ENCODE measurements at places on chromosomes 5 and 9. TPM values are rescaled to one million over a fixed set of nuclear protein-coding genes. Genes with fewer than 3 reads are reported as not detected.

PTPA gene
- 97.7 TPM for total RNA-seq

GRCh38 chr9:134653259-134654009, 11.8 kb downstream of the COL5A1 start:
- no peaks in the 10 kb centered on the region for H3K27me3 ChIP-seq
- H3K27ac ChIP-seq = no peak overlapping the region
- no peak overlapping the region for H3K4me3 ChIP-seq
- peaks cover 6% of the 10 kb centered on the region for H3K4me1 ChIP-seq
- H3K36me3 ChIP-seq = no peaks in the 10 kb centered on the region

CDHR2 gene
- 1.6 TPM for total RNA-seq

DNA sequence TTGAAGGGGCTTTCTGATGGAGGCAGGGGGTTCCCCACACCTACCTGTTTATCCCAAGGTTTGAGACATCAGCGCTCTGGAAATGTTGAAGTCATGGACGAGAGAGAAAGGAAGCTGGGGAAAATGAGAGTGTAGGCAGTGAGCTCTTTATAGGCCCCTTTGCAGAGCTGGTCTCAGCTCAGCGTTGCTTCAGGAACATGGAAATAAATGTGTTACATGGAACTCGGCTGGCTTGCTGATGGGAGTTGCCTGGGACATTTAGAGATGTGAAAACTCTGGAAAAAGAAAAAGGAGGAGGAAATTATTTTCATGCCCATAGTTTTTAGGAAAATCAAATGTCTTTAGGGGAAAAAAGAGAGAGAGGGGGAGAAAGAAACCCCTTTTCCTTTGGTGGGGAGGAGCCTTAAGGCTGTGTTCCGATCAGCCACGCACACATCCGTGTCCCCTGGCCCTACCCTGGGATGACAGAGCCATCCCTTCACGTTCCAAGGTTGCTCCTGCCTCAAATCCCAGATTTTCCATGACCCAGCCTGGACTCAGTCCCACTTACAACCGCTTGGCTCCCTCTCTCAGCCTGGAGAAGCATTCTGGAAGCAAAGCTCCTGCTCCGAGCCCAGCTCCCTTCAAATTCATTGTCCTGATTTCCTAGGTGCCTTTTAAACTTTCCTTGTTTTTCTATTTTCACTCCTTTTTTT, 78.3 kb downstream of the COL27A1 start:
- no peaks in the 10 kb centered on the region for H3K36me3 ChIP-seq
- H3K27ac ChIP-seq = no peak overlapping the region
- DNase-seq = no peak
- H3K4me3 ChIP-seq = no peak overlapping the region
- no peaks in the 10 kb centered on the region for H3K27me3 ChIP-seq

DNA sequence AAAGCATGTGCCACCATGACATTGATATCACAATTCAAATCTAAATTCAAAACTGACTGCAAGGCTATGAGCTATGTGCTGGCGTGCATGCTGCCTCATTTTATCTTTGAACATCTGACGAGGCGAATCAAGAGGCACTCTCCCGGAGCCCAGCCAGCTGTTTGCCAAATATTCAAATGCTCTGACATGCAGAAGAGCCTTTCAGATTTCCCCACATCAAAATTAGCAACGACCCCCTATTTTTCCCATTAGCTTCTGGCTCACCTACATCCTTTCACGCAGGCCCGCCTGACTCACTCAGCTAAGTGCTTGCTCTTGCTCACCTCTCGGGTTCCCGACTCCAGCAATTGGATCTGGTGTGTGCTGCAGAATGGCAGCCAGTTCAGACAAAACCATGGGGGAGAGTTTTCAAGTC, 159.0 kb downstream of the NR2F1-AS1 start:
- H3K4me3 ChIP-seq = no peak overlapping the region
- peaks cover 3% of the 10 kb centered on the region for H3K27me3 ChIP-seq
- no peaks in the 10 kb centered on the region for H3K36me3 ChIP-seq
- no peak overlapping the region for H3K27ac ChIP-seq

GRCh38 chr5:77483682-77484081, 8.4 kb downstream of the WDR41 start:
- no peak overlapping the region for H3K4me3 ChIP-seq
- peaks cover 39% of the 10 kb centered on the region for H3K36me3 ChIP-seq
- no peak overlapping the region for H3K27ac ChIP-seq
- no peaks in the 10 kb centered on the region for H3K27me3 ChIP-seq
- H3K4me1 ChIP-seq = no peaks in the 10 kb centered on the region
- no peak for DNase-seq

GRCh38 chr9:126439402-126439765, 112.8 kb downstream of the MVB12B start:
- peaks cover 7% of the 10 kb centered on the region for H3K4me1 ChIP-seq
- peaks cover 9% of the 10 kb centered on the region for H3K27me3 ChIP-seq
- H3K27ac ChIP-seq = no peak overlapping the region
- H3K4me3 ChIP-seq = no peak overlapping the region

DNA sequence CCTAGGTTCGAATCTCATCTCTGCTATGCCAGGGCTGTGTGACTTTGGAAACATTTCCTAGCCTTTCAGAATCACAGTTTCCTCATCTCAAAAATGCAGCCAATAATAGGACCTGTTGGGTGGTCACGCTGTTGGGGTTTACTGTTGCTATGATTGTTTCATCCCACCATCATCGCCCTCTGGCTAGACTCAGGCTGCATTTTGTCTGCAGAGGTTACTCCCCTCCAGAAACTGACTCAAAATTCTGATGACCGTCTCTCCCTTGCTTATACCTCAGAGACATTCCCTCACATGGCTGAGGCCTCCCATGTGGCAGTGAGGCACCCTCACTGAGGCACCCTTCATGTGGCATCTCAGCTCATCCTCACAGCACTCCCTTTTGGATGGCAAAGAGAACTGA, 61.6 kb downstream of the COL27A1 start:
- H3K4me3 ChIP-seq = no peak overlapping the region
- no peak overlapping the region for H3K27ac ChIP-seq
- no peaks in the 10 kb centered on the region for H3K4me1 ChIP-seq
- no peak for DNase-seq
- no peaks in the 10 kb centered on the region for H3K36me3 ChIP-seq

- no peaks in the 10 kb centered on the region for H3K4me1 ChIP-seq
- no peaks in the 10 kb centered on the region for H3K27me3 ChIP-seq
- H3K36me3 ChIP-seq = no peaks in the 10 kb centered on the region
- H3K27ac ChIP-seq = no peak overlapping the region
- no peak for DNase-seq
- H3K4me3 ChIP-seq = no peak overlapping the region
Observed at GRCh38 chr5:121667292-121667691, 184.4 kb upstream of the FTMT start.

- H3K36me3 ChIP-seq = no peaks in the 10 kb centered on the region
- peaks cover 13% of the 10 kb centered on the region for H3K27me3 ChIP-seq
- H3K27ac ChIP-seq = no peak overlapping the region
- H3K4me1 ChIP-seq = peaks cover 3% of the 10 kb centered on the region
- DNase-seq = no peak
Observed at GRCh38 chr5:141714542-141715310, 32.7 kb upstream of the ARAP3 start.

- peaks cover 2% of the 10 kb centered on the region for H3K27me3 ChIP-seq
- peaks cover 42% of the 10 kb centered on the region for H3K4me1 ChIP-seq
- H3K4me3 ChIP-seq = no peak overlapping the region
- peaks cover 63% of the 10 kb centered on the region for H3K36me3 ChIP-seq
Observed at GRCh38 chr5:172224996-172225395, 31.0 kb downstream of the EFCAB9 start.

PDZD2 gene
- not detected for total RNA-seq

DMRT2 gene
- total RNA-seq = 3.3 TPM

- no peaks in the 10 kb centered on the region for H3K27me3 ChIP-seq
- peaks cover 70% of the 10 kb centered on the region for H3K36me3 ChIP-seq
- H3K27ac ChIP-seq = no peak overlapping the region
- no peak for DNase-seq
Observed at GRCh38 chr5:79621056-79621455, 8.8 kb downstream of the TENT2 start.

GRCh38 chr5:167295681-167296005, 995.8 kb upstream of the WWC1 start:
- H3K4me1 ChIP-seq = no peaks in the 10 kb centered on the region
- DNase-seq = no peak
- H3K36me3 ChIP-seq = no peaks in the 10 kb centered on the region
- H3K4me3 ChIP-seq = no peak overlapping the region

CDKN2A gene
- 23.2 TPM for total RNA-seq

DNA sequence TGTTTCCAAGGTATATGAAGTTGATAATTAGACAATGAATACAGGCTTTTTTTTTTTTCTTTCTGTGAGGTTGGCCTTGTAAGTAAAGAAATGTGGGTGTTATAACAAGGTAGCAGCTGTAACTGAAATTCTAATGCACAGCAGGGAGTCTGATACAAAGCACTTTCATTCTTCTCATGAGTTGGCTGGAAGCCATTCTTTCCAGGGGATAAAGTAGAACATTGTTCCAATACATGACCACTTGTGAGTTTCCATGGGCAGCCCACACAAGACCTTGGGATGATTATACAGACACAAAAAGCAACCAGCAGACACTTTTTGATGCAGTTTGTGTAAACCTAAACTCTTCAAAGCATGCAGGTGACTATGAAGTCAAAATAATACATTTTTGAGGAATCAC, 1785.9 kb upstream of the WWC1 start:
- H3K4me1 ChIP-seq = no peaks in the 10 kb centered on the region
- H3K4me3 ChIP-seq = no peak overlapping the region
- H3K27me3 ChIP-seq = no peaks in the 10 kb centered on the region
- DNase-seq = no peak
- no peak overlapping the region for H3K27ac ChIP-seq
- H3K36me3 ChIP-seq = no peaks in the 10 kb centered on the region

ATP6V0E1 gene
- total RNA-seq = 166 TPM

DEPDC1B gene
- 39.0 TPM for total RNA-seq

DIPK1B gene
- 0.15 TPM for total RNA-seq

DNA sequence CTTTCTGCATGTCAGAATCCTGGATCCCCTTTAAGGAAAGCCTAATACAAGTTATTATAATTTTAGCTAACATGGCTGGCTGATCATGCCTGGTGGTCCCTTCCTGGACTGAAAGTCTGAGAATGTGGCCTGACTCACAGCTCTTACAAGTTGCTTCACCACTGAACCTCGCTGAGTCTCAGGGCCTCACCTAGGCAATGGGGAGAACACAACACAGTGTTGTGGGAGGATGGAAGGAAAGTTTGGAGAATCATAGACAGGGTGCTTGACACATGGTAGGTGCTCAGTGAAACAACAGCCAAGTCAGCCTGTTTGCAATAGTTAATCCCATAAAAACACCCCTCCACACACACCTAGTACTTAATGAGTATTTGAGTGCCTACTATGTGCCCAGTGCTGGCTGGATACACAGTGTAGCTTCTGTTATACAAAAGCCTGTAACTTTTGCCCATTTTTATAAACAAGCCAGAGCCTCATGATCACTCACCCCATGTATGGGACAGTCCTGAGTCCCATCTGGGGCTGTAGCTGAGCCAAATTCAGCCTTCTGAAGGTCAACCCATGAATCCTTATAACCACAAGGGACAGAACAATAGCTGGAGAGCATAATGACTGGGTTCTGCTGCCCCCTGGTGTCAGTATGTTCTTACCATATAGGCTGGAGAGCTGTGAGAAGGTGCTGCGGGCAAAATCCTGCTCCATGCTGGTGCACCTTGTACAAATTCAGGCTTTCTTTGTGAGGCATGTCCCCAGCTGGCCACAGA, 3.9 kb downstream of the ACSL6 start:
- H3K36me3 ChIP-seq = no peaks in the 10 kb centered on the region
- peak; percentile 80 for DNase-seq
- H3K4me3 ChIP-seq = no peak overlapping the region
- H3K27me3 ChIP-seq = peaks cover 41% of the 10 kb centered on the region
